ENCODE measurements at places on chromosomes 1 and 21. TPM values are rescaled to one million over a fixed set of nuclear protein-coding genes. Genes with fewer than 3 reads are reported as not detected.

GRCh38 chr1:40532844-40533424, 1.5 kb downstream of the ZNF684 start:
- peaks cover 20% of the 10 kb centered on the region for H3K4me1 ChIP-seq
- H3K27me3 ChIP-seq, result no peaks in the 10 kb centered on the region
- no peak overlapping the region for H3K4me3 ChIP-seq
- no peaks in the 10 kb centered on the region for H3K36me3 ChIP-seq

DNA sequence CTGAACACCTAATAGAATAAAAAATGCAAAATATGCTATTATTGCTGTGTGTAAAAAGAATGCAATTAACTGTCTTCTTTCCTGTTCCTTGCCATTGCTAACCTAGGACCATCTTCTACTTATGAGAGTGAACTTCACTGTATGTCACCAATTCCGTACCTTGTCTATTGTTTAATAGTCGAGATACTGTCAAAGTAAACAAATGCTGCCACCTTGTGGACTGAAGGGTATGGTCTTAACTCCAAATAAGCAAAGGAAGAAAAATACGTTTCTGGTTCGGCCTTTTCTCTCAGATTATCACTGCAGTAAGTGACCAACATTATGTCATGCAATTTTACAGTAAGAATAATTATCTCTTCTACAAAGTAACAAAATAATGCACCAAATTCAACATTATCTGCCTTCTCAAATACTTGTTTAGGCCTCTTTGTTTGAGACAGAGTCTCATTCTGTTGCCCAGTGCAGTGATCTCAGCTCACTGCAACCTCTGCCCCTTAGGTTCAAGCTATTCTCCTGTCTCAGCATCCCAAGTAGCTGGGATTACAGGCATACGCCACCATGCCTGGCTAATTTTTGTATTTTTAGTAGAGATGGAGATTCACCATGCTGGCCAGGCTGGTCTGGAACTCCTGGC, 133.4 kb downstream of the COP1 start:
- DNase-seq, result no peak
- no peaks in the 10 kb centered on the region for H3K36me3 ChIP-seq

- H3K36me3 ChIP-seq, result no peaks in the 10 kb centered on the region
- H3K27me3 ChIP-seq, result no peaks in the 10 kb centered on the region
- peaks cover 64% of the 10 kb centered on the region for H3K4me1 ChIP-seq
- no peak for DNase-seq
- H3K27ac ChIP-seq, result peak overlapping the region; percentile 22
These were observed 25.5 kb downstream of the MAN1C1 start for GRCh38 chr1:25641931-25642573.

- no peaks in the 10 kb centered on the region for H3K36me3 ChIP-seq
- H3K27ac ChIP-seq, result no peak overlapping the region
- no peaks in the 10 kb centered on the region for H3K27me3 ChIP-seq
These were observed 8.1 kb downstream of the KAZN start for GRCh38 chr1:14606632-14607031.

DNA sequence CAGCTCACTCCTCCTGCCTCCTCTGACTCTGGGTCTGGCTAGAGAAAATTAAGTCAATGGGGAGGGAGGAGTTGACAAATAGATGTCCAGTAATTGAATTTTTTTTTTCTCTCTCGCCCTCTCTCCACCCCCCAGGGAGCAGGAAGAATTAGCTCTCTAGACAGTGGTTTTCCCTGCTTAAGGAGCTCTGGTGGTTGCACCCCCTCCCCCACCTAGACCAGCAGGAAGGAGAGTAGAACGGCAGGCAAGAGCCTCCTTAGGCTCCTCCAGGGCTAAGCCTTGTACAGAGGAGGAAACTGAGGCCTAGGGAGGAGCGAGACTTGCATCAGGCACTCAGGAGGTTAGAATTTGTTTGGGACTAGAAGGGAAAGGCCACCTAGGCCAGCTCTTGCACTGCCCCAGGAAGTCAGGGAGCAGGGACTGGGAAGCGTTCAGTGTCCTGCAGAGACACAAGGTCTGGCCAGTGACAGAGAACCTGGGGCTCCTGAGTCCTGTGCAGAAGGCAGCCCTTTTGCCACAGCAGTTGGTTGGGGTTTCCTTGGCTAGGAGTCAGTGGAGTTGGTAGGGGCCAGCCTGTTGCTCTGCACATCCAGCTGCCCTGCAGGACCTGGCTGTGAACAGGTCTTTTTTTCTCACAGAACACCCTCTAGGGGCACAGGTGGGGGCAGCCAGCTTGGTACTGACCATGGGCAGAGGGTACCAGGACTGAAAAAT, 49.5 kb upstream of the ACOT11 start:
- H3K4me1 ChIP-seq, result peaks cover 4% of the 10 kb centered on the region
- H3K36me3 ChIP-seq, result no peaks in the 10 kb centered on the region
- H3K27me3 ChIP-seq, result peaks cover 18% of the 10 kb centered on the region
- H3K27ac ChIP-seq, result no peak overlapping the region
- no peak for DNase-seq
- no peak overlapping the region for H3K4me3 ChIP-seq

GRCh38 chr1:155009221-155009711, 6.7 kb downstream of the ZBTB7B start:
- peaks cover 3% of the 10 kb centered on the region for H3K36me3 ChIP-seq
- no peaks in the 10 kb centered on the region for H3K27me3 ChIP-seq
- no peak overlapping the region for H3K27ac ChIP-seq
- H3K4me1 ChIP-seq, result peaks cover 90% of the 10 kb centered on the region
- no peak for DNase-seq
- peak overlapping the region; percentile 79 for H3K4me3 ChIP-seq

GRCh38 chr1:64922336-64922735, 44.0 kb downstream of the JAK1 start:
- peaks cover 80% of the 10 kb centered on the region for H3K4me1 ChIP-seq
- H3K36me3 ChIP-seq, result no peaks in the 10 kb centered on the region
- DNase-seq, result peak; percentile 51
- H3K27ac ChIP-seq, result no peak overlapping the region

- DNase-seq, result no peak
- no peak overlapping the region for H3K4me3 ChIP-seq
- H3K27me3 ChIP-seq, result no peaks in the 10 kb centered on the region
- no peak overlapping the region for H3K27ac ChIP-seq
- no peaks in the 10 kb centered on the region for H3K4me1 ChIP-seq
These were observed 137.5 kb downstream of the TGFB2 start for GRCh38 chr1:218482683-218483082.

DNA sequence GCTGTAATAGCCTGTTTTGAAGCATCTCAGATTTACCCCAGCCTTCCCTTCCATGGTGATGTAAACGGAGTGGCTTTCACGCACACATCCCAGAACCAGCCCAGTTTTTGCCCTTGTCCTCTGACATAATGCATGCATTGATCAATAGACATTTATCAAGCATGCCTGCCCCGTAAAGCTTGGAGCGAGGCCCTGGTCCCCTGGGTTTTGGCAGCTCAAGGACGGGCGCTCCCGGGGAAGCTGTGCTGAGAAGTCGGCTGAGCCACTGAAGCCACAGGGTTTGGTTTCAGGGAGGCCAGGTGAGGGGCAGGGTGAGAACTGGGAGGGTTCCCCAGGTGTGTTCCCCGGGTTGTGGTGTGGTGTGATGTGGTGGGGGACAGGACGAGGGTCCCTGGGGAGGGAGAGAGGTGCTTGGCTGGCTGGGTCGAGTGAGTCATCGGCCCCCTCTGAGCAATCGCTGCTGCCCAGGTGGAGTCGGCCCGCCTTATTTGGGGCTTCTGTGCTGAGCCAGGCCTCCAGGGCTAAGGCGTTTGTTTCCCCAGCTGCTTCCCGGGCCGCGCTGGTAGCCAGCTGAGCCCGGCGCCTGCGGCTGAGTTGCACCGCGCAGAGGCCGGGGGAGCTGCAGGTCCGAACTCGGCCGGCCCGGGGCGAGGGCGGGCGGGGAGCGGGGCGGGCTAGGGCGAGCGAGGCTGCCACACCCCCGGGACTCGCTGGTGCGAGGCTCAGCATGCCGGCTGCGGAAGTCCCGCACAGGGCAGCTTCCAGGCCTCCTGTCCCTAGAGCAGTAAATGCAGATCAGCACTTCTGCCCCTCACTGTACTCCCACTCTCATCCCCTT, 23.6 kb downstream of the ATP2B4 start:
- H3K4me1 ChIP-seq, result peaks cover 66% of the 10 kb centered on the region
- peak overlapping the region; percentile 57 for H3K27ac ChIP-seq
- no peaks in the 10 kb centered on the region for H3K27me3 ChIP-seq
- peak overlapping the region; percentile 32 for H3K4me3 ChIP-seq

- peaks cover 26% of the 10 kb centered on the region for H3K4me1 ChIP-seq
- no peak overlapping the region for H3K4me3 ChIP-seq
- no peak for DNase-seq
- no peaks in the 10 kb centered on the region for H3K27me3 ChIP-seq
These were observed 14.3 kb downstream of the G0S2 start for GRCh38 chr1:209689477-209689876.

DNA sequence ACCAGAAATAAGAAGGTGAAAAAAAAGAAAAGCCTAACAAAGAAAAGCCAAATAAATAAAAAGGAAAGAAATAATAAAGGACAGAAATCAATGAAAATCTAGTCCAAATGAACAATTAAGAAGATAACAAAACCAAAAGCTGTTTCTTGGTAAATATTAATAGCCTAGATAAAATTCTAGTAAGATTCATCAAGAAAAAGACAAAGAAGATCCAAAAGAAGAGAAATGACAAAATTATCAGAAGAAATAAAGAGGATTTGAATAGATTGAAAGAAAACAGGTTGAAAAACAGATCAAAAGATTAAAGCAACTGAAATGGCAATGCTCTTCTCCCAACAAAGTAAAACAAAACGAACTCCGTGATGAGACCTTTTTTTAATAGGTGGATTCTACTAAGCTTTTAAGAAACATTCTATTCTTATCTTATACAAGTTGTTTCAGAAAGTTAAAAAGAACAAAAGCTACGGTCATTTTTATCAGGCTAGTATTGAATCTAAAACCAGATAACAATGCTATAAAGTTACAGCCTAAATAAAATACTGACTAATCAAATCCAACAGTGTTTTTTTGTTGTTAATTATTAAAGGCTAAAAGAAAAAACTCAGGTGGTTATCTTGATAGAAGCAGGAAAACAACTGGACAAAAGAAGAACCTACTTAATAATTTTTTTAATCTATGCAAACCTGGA, 50.9 kb downstream of the ENAH start:
- no peak overlapping the region for H3K4me3 ChIP-seq
- no peak for DNase-seq
- H3K27ac ChIP-seq, result no peak overlapping the region

- H3K27me3 ChIP-seq, result no peaks in the 10 kb centered on the region
- no peak overlapping the region for H3K4me3 ChIP-seq
- peak; percentile 34 for DNase-seq
- H3K36me3 ChIP-seq, result no peaks in the 10 kb centered on the region
- H3K4me1 ChIP-seq, result peaks cover 18% of the 10 kb centered on the region
- no peak overlapping the region for H3K27ac ChIP-seq
These were observed 54.9 kb upstream of the B3GALT2 start for GRCh38 chr1:193241132-193241827.

DNA sequence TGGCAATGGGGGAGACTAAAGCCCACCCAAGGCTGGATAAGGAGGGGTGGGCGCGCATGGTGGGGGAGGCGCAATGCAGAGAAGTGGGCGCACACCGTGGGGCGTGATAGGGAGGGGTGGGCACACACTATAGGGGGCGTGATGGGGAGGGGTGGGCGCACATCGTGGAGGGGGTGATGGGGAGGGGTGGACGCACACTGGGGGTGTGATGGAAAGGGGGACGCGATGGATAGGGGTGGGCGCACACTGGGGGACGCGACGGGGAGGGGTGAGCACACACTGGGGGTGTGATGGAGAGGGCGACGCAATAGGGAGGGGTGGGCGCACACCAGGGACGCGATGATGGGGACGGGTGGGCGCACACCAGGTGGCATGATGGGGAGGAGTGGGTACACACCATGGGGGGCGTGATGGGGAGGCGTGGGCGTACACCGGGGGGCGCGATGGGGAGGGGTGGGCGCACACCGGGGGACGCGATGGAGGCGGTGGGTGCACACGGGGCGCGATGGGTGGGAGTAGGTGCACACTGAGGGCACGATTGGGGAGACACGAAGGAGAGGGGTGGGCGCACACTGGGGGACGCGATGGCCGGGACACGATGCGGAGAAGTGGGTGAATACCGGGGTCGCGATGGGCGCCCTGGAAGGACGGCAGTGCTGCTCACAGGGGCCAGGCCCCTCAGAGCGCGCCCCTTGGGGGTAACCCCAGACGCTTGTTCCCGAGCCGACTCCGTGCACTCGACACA, 929 bp downstream of the SUMO3 start:
- H3K27ac ChIP-seq, result no peak overlapping the region
- H3K4me1 ChIP-seq, result peaks cover 11% of the 10 kb centered on the region
- no peak for DNase-seq
- H3K27me3 ChIP-seq, result no peaks in the 10 kb centered on the region
- H3K4me3 ChIP-seq, result peak overlapping the region; percentile 62

DNA sequence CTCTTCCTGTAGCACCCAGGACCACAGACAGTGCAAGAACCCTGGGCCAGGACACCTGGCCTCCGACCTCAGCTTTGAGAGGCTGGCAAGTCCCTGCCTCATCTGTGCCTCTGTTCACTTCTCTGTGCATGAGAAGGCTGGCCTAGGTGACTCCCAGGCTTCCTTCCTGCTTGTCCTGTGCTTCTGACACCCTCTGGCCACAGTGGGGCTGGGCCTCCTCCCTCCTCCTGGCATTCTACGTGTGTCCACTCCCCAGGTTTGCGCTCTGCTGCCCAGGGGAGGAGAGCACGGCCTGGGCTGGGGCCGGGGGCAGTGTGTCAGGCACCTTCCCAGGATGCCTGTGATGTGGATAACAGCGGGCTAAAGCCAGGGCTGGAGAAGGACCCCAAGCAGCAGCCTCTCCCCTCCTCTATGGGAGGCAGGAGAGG, 30.3 kb upstream of the PKP1 start:
- H3K27ac ChIP-seq, result no peak overlapping the region
- H3K27me3 ChIP-seq, result no peaks in the 10 kb centered on the region
- H3K4me1 ChIP-seq, result no peaks in the 10 kb centered on the region
- no peaks in the 10 kb centered on the region for H3K36me3 ChIP-seq

GRCh38 chr1:219507437-219507836, 105.5 kb downstream of the ZC3H11B start:
- no peaks in the 10 kb centered on the region for H3K4me1 ChIP-seq
- no peaks in the 10 kb centered on the region for H3K27me3 ChIP-seq
- DNase-seq, result no peak
- H3K4me3 ChIP-seq, result no peak overlapping the region
- H3K27ac ChIP-seq, result no peak overlapping the region

Gene USF1
- 67.7 TPM for total RNA-seq

Gene STK40
- 52.9 TPM for total RNA-seq

Gene IGFN1
- not detected for total RNA-seq

Gene SLC2A5
- not detected for total RNA-seq
